Activated CD8-positive, alpha-beta T cell treated with anti-CD3 and anti-CD28 coated beads for 36 hours (primary cell): ENCODE measurements at places on chromosomes 1 and 21. TPM values are rescaled to one million over a fixed set of nuclear protein-coding genes. Genes with fewer than 3 reads are reported as not detected.

GRCh38 chr1:118928739-118929554 lies 59.2 kb downstream of the TBX15 start:
- peak; percentile 6 for DNase-seq

Gene RHD
- total RNA-seq: not detected

Gene RGS8
- total RNA-seq: not detected

- no peak for DNase-seq
These were observed 32.4 kb upstream of the PTGFRN start for GRCh38 chr1:116877141-116877818.

- no peak for DNase-seq
These were observed 2.8 kb downstream of the LRIF1 start for GRCh38 chr1:110960777-110961420.

DNA sequence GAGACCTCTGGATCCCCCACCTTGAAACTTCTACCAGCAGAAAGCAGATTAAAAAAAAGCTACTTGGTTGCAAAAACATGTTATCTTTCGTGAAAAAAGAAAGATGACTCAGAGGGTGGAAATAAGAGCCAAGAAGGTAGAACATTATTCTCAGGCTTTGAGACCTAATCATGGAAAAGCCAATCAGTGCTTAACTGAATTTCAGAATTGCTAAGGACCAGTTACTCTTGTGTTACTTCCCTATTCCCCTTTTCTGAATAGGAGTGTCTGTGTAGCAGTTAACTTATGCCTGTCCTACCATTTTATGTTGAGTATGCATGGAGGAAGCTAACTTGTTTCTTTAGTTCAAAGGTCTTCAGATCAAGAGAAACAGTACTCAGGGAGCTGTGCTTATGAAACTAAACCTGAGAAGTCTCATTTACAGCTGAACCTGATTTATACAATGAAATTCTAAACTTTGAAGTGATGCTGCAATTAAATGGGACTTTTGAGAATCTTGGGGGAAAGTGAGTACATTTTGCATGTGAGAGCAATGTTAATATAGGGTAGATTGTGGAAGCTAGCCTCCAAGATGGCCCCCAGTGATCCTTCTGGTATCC lies 15.1 kb upstream of the FOXD3 start:
- no peak for DNase-seq

DNA sequence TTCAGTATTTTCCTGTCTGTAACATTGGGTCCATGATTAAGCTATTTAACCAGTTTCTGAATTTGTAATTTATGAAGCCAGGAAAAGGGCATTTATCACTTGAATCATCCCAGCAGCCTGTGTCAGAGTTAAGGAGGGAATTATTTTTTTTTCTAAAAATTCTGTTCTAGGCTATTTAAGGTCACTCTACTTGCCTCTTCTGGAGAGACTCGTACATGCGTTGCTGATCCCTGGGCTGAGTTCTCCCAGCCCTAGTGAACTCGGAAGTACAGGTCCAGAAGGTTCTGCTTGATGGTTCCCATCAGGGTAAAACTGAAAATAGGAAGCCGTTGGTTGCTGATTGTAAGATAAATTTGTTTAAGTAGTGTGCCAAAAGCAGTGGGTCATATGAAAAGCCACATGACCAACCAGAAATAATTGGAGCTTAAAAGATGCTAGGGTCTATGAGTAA lies 90.7 kb downstream of the GPR88 start:
- no peak for DNase-seq

- DNase-seq: peak; percentile 83
These were observed 898 bp downstream of the MFSD2A start for GRCh38 chr1:39955547-39956539.

DNA sequence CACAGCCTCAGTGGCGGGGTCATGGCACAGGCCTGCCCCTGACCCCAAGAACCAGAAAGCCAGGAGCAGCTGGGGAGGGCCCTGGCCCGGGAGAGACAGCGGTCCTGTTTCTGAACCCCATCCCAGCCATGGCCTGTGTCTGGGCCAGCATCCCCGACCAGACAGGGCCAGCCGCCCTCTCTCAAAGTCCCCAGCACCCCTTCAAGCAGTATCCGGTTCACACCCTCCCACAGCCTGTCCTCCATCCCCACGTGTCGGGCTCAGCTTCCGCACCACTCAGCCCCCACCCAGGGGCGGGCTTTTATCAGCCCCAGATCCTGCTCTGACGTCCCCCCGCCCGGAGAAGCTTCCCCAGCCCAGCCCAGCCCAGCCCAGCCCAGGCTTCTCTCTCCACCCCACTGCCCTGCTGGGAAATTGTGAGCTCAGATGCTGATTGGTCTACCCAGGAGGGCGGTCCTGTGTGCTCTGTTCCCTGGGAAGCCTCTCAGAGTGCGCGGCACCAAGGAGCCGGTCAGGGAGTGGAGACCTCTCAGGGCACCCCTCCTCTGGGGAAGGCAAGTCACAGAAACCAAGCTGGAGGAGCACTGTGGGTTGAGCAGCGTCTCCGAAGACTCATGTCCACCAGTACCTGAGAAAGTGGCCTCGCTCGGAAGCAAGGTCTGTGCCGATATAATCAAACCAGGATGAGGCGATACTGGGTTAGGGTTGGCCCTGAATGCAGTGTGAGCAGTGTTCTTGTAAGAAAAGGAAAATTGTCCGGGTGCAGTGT lies 4.7 kb upstream of the FAAP20 start:
- DNase-seq: peak; percentile 95

DNA sequence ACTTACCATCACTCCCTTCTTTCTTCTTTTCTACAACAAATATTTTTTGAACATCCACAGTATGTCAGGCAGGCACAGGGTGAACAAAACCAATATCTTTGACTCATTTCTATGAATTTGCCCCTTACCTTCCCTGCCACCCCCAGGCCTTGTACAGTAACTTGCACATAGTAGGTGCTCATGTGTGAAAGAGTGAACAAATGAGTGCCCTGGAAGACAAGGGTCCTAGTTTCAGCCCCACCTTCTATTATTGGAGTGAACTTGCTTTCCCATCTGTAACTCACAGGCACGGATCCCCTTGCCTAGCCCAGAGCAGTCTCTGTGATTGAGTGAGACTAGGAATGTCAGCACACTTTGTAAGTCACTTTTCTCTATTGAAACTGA lies 12.8 kb downstream of the ZDHHC18 start:
- DNase-seq: no peak

Gene ADAMTS1
- total RNA-seq: 0.20 TPM

Gene ISG15
- 102 TPM for total RNA-seq

Gene GPR37L1
- not detected for total RNA-seq

Gene FLG2
- total RNA-seq: not detected

- DNase-seq: no peak
These were observed 16.5 kb downstream of the ZNF697 start for GRCh38 chr1:119631433-119632102.

Gene CCDC181
- not detected for total RNA-seq

- peak; percentile 36 for DNase-seq
These were observed 114.4 kb downstream of the DMRTA2 start for GRCh38 chr1:50308878-50309277.

GRCh38 chr1:5651964-5652821 lies 340.0 kb downstream of the NPHP4 start:
- DNase-seq: no peak

DNA sequence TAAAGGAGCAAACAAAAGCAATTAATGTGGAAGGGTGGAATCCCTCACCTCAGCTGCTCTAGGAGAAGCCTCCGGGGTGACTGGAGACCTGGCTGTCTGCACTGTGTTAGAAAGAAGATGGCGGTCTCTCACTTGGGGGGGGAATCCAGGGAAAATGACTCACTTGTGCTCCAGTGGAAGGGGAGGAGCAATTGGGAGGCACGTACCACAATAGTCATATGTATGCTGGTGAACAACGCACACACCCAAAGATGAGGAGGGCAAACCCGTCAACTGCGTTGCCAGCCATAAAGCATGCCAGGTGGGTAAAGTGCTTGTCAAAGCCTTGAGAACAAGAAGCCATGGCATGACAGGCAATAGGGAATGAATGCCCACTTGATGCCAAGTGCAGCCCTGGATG lies 22.1 kb downstream of the PLEKHA6 start:
- DNase-seq: no peak

Gene SHISA4
- total RNA-seq: 0.47 TPM

DNA sequence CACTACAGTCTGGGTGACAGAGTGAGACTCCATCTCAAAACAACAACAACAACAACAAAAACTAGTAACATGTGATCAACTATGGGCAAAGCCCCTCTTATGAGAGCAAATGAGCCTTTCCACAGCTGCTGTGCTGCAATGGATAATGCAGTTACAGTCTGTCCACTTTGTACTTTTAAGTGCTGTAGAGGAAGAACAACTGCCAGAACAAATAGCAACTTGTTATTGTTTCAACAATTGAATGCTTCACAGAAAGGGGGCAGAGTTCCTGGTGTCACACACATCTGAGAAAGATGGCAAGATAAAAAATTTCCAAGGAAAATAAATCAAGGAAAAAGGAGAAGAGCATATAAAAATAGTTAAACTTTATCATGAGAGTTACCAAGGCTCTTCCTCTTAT lies 243.6 kb upstream of the DMRTA2 start:
- DNase-seq: no peak

DNA sequence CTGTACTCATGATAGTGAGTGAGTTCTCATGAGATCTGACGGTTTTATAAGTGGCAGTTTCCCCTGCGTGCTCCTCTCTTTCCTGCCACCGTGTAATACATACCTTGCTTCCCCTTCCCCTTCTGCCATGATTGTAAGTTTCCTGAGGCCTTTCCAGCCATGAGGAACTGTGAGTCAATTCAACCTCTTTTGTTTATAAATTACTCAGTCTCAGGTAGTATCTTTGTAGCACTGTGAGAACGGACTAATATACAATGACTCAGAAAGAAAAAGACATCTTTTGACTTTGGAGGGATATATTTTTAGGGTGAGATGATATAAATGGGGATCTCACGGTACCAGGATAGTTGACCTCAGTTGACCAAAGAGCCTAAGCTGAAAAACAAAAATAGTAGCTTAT lies 74.7 kb upstream of the BACH1 start:
- DNase-seq: no peak

DNA sequence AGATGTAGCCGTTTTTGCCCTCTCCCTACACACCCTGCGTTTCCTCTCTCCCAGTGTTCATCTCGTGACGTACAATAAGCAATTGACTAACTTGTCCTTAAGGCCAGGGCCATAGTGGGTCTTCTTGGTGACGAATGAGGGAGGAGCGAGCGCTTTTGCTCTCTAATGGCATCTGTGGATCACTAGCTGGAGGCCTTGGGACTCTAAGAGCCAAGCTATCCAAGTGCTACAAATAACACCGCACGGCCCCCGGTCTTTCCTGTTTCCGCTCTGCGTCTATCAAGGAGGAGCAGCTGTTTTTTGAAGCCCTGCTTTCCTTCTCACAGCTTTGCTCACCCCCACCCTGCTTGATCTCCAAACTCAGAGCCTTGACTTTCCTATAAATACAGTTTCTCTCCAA lies 25.2 kb downstream of the EVA1C start:
- DNase-seq: no peak

DNA sequence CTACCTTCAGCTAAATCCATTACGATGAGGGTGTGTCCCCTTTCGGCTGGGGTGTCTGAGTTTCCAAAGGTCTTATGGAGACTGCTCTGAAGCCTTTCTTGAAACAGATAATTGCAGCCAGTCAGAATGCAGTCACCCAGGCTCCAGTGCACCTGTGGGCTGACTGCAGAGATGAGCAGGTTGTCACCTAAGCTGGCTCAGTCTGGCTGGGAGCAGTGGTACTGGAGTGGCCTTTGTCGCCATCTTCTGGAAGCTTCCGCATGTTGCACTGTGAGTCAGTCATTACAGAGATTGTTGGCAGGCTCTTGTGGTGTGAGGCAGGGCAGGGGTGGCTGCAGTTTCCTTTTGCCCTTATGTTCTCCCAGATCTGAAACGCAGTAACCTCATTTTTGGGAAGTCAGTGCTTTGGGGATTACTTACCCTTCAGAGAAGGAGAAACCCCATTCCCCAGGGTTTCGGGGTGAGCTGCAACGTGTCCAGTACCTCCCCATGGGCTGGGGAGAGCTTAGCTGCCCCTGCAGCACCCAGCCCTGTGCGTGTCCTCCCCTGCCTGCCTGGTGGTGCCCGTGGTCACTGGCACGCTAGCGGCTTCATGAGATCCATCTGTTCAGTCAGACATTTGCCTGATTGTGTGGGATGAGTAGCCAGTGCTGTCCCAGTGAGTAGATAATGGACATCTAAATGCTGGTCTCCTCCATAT lies 48.0 kb downstream of the SMYD2 start:
- DNase-seq: peak; percentile 87

DNA sequence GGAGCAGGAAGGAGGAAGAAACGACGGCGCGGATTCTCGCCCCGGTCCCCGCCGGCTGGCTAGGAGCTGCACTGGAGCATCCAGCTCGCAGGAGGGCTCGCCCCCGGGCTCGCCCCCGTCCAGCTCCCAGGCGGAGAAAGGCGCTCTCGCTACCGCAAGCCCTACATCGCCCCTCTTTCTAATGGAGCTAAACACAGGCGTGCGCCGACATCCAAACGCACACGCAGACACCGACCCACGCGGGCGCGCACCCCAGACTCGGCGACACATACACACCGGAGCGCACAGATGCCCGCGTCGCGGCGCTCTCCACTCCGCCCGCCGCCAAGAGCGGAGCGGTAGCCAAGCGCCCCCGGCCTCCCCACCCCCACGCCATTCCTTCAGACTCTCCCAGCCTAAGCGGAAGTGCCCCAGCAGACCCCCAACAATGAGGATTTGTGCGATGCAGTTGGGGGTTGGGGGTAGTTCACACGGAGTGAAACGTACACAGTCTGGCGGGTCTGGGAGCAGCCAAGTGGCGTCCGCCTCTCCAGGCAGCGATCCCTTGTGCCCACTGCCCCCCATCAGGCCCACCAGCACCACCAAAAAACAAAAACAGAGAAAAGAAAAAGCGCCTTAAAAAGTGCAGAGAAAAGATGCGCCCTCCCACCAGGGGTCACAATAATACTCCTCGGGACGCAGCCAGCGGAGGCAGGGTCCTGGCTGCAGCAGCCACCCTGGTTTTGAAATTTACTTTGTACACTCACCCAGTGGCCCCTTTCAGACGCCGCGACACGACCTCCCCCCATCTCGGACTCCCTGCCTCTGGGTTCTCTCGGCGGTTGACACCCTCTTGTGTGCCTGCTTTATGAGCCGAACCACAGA lies 1.4 kb downstream of the DAB1 start:
- no peak for DNase-seq

DNA sequence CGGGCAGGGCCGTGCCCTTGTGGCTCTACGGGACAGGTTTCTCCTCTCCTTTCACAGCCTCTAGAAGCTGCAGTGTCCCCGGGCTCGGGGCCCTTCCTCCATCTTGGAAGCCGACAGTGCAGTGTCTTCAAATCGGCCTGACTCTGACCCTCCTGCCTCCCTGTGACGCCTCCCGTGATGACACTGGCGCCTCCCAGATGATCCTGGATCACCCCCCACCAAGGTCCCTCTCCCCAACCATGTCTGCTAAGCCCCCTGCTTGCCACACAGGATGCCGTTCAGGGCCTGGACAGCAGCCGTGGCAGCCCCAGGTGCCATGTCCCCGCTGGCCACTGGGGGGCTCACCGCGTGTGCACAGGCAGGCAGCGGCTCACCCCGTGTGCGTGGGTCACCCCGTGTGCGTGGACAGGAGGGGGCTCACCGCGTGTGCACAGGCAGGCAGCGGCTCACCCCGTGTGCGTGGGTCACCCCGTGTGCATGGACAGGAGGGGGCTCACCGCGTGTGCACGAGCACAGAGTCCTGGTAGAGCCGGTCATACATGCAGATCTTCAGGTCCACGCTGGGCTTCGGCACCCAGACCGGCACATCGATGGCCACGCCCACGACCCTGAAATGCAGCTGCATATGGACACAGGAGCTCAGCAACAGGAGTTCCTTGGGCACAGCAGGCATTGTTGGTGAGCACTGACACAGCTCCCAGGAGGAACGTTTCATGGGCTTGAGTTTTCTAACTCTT lies 24.9 kb upstream of the TMEM52 start:
- DNase-seq: peak; percentile 75

GRCh38 chr1:3776231-3776961 lies 3.8 kb downstream of the SMIM1 start:
- no peak for DNase-seq
